ENCODE measurements at places on chromosomes 3 and 15. TPM values are rescaled to one million over a fixed set of nuclear protein-coding genes. Genes with fewer than 3 reads are reported as not detected.

Gene SH3GL3
- 3.9 TPM for total RNA-seq

Gene SCAP
- 84.7 TPM for total RNA-seq

Gene TMCO5A
- total RNA-seq = not detected

Gene APH1B
- total RNA-seq = 22.8 TPM

Gene INAFM2
- 5.2 TPM for total RNA-seq

Gene COLQ
- total RNA-seq = 12.8 TPM

Gene SCN11A
- total RNA-seq = not detected

Gene GCNT3
- total RNA-seq = 1.5 TPM

Gene GP9
- not detected for total RNA-seq

Gene PARP14
- total RNA-seq = 44.4 TPM

Gene PARP3
- total RNA-seq = 20.6 TPM

Gene GOLGA6L2
- not detected for total RNA-seq

Gene LRRIQ4
- not detected for total RNA-seq

Gene ITIH1
- total RNA-seq = 0.98 TPM

DNA sequence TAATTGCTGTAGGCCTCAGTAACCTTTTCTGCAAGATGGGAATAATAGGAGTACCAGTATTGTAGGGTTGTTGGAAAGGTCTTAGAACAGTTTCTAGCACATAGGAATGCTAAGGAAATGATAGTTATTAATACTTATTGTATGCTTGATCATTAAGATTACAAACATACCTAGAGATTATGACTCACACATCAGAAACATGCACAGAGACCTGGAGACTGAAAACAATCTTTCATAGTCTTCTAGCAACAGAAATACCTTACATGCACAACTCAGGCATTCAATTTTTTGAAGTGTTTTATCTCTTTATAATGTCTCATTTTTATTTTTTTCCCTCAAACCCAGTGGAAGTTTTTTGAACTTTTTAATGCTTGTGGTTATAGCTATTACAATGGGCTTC is 104.4 kb upstream of the ZBTB20 start:
- H3K36me3 ChIP-seq = no peaks in the 10 kb centered on the region
- H3K27ac ChIP-seq = no peak overlapping the region
- no peak overlapping the region for H3K4me3 ChIP-seq
- no peaks in the 10 kb centered on the region for H3K27me3 ChIP-seq

DNA sequence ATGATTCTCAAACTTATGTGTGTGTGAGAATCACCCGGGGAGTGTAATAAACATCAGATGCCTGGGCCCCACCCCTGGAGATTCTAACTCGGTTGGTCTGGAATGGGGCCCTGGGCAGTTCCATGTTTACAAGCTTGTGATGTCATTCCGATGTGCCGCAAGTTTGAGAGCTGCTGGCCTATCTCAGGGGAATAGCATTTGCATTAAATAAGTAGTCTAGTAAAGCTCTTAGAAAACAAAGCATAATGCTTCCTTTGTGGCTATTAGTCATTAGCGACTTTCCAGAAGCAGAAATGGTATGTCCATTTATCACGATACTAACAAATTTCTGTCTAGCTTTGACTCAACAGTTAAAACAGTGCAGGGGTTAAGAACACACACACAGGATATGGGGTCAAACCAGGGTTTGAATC is 20.9 kb downstream of the PGBD4 start:
- no peak overlapping the region for H3K4me3 ChIP-seq
- no peaks in the 10 kb centered on the region for H3K36me3 ChIP-seq
- H3K27me3 ChIP-seq = no peaks in the 10 kb centered on the region
- DNase-seq = no peak
- H3K4me1 ChIP-seq = no peaks in the 10 kb centered on the region

DNA sequence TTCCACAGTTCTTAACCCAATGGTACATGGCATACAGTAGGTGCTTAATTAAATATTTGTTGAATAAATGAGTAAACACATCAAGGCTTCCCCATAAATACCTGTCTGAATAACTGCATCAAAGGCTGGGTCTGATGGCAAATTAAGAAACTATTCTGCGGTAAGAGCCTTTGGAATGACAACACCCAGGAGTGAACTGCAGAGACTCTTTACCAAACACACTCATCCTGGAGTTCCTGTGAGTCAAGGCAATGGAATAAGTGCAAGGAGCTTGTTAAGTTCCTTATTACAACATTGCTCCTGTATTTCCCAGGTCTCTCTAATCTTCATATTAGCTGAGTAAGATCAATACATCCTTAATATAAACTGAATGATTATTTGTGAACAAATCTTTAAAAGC is 119.9 kb upstream of the STT3B start:
- no peaks in the 10 kb centered on the region for H3K27me3 ChIP-seq
- H3K27ac ChIP-seq = no peak overlapping the region

- no peaks in the 10 kb centered on the region for H3K4me1 ChIP-seq
- no peaks in the 10 kb centered on the region for H3K27me3 ChIP-seq
- H3K4me3 ChIP-seq = no peak overlapping the region
- peak; percentile 49 for DNase-seq
These were observed 72.9 kb downstream of the RPL39L start for GRCh38 chr3:187066228-187066995.

GRCh38 chr15:50563756-50564155 is 17.3 kb upstream of the USP50 start:
- H3K36me3 ChIP-seq = no peaks in the 10 kb centered on the region
- H3K4me3 ChIP-seq = no peak overlapping the region
- no peaks in the 10 kb centered on the region for H3K4me1 ChIP-seq
- no peaks in the 10 kb centered on the region for H3K27me3 ChIP-seq

- H3K4me1 ChIP-seq = no peaks in the 10 kb centered on the region
- no peak for DNase-seq
- H3K4me3 ChIP-seq = no peak overlapping the region
- H3K27me3 ChIP-seq = no peaks in the 10 kb centered on the region
- no peaks in the 10 kb centered on the region for H3K36me3 ChIP-seq
- no peak overlapping the region for H3K27ac ChIP-seq
These were observed 481.1 kb downstream of the ZNF385D start for GRCh38 chr3:21269882-21270281.

- no peak overlapping the region for H3K4me3 ChIP-seq
- no peaks in the 10 kb centered on the region for H3K4me1 ChIP-seq
- H3K36me3 ChIP-seq = no peaks in the 10 kb centered on the region
- no peaks in the 10 kb centered on the region for H3K27me3 ChIP-seq
- H3K27ac ChIP-seq = no peak overlapping the region
These were observed 6.4 kb upstream of the CPOX start for GRCh38 chr3:98599647-98600411.

GRCh38 chr3:12994607-12995388 is 78.4 kb downstream of the IQSEC1 start:
- H3K36me3 ChIP-seq = no peaks in the 10 kb centered on the region
- H3K4me1 ChIP-seq = peaks cover 26% of the 10 kb centered on the region
- H3K27me3 ChIP-seq = no peaks in the 10 kb centered on the region
- peak overlapping the region; percentile 71 for H3K4me3 ChIP-seq
- H3K27ac ChIP-seq = peak overlapping the region; percentile 84

DNA sequence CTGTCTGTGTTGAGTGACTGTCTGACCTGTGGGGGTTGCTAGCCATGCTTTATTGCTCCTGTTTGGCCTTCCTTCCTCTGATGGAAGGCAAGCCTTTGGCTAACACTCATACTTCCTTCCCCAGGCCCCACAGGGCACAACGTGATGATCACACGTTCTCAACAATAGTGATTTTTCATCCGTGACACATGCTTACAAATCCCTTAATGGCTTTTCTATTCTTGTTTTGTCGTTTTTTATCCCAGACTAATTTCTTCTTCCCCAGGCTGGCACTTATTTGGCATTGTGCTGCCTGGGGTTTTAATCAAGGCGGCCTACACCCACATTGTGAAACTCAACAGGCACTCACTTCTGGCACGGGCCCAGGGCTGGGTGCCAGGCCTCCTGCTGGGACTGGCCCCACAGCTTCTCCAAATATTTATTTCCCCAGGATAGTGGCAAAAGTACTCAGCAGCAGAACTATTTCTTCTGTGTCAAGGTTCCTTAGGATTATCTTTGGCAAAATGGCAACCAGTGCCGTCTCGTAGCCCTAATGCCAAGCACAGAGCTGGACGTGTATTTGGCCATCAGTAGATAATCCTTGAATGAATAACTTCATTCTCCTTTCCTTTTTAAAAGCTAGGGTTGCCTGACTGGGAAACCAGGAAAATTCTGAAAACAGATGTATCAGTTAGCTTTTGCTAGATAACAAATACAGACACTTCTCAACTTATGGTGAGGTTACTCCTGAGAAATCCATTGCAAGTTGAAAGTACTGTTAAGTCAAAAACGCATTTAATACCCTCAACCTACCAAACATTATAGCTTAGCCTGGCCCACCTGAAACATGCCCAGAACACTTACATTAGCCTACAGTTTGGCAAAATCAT is 30.6 kb downstream of the CMTM7 start:
- H3K27me3 ChIP-seq = no peaks in the 10 kb centered on the region
- peaks cover 33% of the 10 kb centered on the region for H3K4me1 ChIP-seq
- H3K36me3 ChIP-seq = no peaks in the 10 kb centered on the region
- H3K4me3 ChIP-seq = no peak overlapping the region
- peak overlapping the region; percentile 38 for H3K27ac ChIP-seq

GRCh38 chr15:40092256-40092978 is 16.3 kb downstream of the BMF start:
- H3K36me3 ChIP-seq = peaks cover 10% of the 10 kb centered on the region
- H3K27ac ChIP-seq = peak overlapping the region; percentile 96
- no peak for DNase-seq
- no peaks in the 10 kb centered on the region for H3K27me3 ChIP-seq
- H3K4me3 ChIP-seq = peak overlapping the region; percentile 8
- H3K4me1 ChIP-seq = peaks cover 100% of the 10 kb centered on the region

DNA sequence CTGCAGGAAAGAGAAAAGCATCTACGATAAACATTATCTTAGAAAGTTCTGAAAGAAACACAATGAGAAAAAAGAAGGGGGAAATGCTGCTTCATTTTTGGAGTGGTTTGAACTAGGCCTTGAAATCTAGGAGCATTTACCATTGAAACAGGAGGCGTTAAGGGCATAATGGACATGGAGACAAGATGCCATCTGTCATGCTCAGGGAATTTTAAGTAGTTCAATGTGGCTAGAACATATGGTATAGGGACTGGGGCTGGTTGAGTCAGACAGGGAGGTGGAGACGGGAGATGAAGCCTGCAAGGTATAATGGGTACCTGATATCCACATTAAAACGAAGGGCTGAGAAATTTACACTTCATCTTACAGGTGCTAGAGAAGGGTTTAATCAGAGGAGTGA is 10.4 kb upstream of the PLAAT1 start:
- H3K4me1 ChIP-seq = no peaks in the 10 kb centered on the region
- DNase-seq = no peak
- H3K27me3 ChIP-seq = no peaks in the 10 kb centered on the region
- H3K27ac ChIP-seq = no peak overlapping the region

DNA sequence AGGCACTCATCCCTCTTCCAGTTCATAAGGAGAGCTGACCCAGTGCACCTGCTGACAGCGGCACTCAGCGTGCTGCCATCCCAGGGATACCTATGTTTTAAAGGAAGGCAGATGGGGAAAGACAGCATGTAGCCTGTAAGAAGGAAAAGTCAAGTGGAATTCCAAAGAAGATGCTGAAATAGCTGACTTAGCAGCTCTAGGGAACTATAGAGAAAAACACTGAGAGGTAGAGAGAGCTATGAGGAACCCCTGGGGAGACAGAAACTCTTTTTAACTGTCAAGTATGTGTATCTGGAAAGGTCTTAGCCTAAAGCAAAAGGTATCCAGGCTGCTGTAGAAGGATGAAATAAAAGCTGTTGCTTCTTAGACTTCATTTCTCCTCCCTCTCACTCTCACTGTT is 113.4 kb upstream of the BCL6 start:
- H3K4me1 ChIP-seq = peaks cover 7% of the 10 kb centered on the region
- H3K27ac ChIP-seq = no peak overlapping the region
- no peak for DNase-seq
- H3K27me3 ChIP-seq = no peaks in the 10 kb centered on the region
- no peak overlapping the region for H3K4me3 ChIP-seq

DNA sequence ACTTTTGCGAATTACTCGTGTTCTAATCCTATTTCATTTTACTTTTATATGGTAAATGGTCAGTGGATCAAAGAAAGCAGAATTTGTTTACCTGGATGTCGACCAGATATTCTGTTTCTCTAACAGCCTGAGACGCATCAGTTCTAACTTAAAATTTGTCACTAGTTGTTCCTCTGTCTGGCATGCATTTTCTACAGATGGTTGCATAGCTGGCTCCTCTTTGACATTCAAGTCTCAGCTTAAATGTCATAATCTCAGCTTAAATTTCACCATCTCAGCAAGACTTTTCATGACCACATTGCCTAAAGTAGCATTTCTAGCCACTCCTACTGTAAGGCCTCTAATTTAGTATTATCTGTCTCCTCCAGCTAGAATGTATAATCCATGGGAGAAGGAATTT is 609.3 kb downstream of the AGBL1 start:
- H3K4me3 ChIP-seq = no peak overlapping the region
- H3K4me1 ChIP-seq = no peaks in the 10 kb centered on the region
- H3K36me3 ChIP-seq = no peaks in the 10 kb centered on the region
- DNase-seq = no peak
- H3K27me3 ChIP-seq = no peaks in the 10 kb centered on the region
- no peak overlapping the region for H3K27ac ChIP-seq

GRCh38 chr15:41559239-41559782 is 299 bp downstream of the TYRO3 start:
- no peak for DNase-seq
- no peaks in the 10 kb centered on the region for H3K36me3 ChIP-seq
- peak overlapping the region; percentile 59 for H3K27ac ChIP-seq
- H3K4me3 ChIP-seq = peak overlapping the region; percentile 99
- H3K4me1 ChIP-seq = peaks cover 27% of the 10 kb centered on the region

GRCh38 chr15:58369261-58369701 is 62.5 kb upstream of the LIPC start:
- H3K4me1 ChIP-seq = no peaks in the 10 kb centered on the region
- H3K27me3 ChIP-seq = no peaks in the 10 kb centered on the region
- H3K27ac ChIP-seq = no peak overlapping the region

DNA sequence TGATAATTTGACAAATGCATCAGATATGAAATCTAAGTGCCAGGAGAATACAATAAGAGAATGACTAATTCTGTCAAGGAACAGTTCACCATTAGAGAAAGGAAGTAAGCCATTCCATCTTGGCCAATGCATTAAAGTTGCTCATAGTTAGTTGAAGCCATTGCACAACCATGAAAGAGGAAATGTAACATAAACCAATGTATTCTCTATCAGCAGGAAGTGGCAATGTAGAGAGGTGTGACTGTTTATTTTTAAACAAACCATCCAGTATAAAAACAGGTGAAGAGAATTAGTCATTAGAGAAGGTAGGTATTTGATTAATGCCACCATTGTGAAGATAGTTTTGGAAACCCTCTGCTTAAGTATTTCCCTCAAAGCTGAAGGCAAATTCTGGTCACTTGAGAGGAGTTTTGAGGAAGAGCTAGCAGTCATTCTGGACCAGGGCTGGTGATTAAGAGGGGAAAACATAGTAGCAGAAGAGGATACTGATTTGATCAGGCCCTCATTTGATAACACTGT is 10.7 kb upstream of the ANXA2 start:
- no peak overlapping the region for H3K27ac ChIP-seq
- no peak for DNase-seq
- no peak overlapping the region for H3K4me3 ChIP-seq
- no peaks in the 10 kb centered on the region for H3K27me3 ChIP-seq

GRCh38 chr3:48410205-48411040 is 19.5 kb downstream of the PLXNB1 start:
- H3K4me3 ChIP-seq = no peak overlapping the region
- H3K27me3 ChIP-seq = no peaks in the 10 kb centered on the region
- no peak for DNase-seq

Data from vagina (tissue), 2 donors.